GF-D8 (cell line): ENCODE measurements at places on chromosomes 6 and 20.

DNA sequence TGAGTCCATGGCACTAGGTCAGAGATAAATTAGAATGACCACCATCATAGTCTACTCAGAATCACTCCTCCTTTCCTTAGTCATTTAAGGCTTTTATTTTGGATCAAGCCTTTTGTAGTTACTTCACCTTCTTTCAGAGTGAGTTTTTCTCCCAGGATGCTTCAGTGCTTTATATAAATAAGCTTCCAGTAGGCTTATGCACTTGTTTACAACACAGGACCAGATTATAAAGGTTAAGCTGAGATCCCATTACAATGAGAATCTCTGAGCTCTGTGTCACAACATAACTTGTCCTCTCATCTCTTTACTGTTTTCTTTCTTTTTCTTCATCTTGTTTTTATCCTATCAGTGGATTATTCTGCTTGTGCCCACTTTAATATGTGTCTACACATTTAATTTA is 47.9 kb downstream of the CEP57L1 start:
- DNase-seq = no peak

- DNase-seq = no peak
These were observed 136.3 kb downstream of the MRPL14 start for GRCh38 chr6:43990627-43991619.

GRCh38 chr6:97187951-97188350 is 95.1 kb downstream of the MMS22L start:
- no peak for DNase-seq

GRCh38 chr20:19407736-19408135 is 195.3 kb downstream of the SLC24A3 start:
- DNase-seq = no peak

DNA sequence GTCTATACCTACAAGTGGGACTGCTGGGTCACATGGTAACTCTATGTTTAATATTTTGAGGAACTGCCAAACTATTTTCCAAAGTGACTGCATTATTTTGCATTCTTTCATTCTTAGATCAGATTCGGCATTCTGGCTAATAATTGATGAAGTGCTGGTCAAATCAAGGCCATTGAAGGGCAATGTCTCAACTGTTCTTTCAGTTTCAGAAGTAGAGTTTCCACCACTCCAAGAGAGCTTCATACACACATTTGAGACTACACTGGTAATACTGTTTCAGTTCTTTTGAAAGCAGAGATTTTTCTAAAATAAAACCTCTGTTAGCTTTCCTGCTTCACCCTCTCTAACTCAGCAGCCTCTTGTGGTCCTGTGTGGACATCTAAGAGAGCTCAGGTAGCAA is 154.5 kb downstream of the CFAP61 start:
- DNase-seq = no peak

- no peak for DNase-seq
These were observed 104.9 kb downstream of the FYN start for GRCh38 chr6:111768431-111768770.

DNA sequence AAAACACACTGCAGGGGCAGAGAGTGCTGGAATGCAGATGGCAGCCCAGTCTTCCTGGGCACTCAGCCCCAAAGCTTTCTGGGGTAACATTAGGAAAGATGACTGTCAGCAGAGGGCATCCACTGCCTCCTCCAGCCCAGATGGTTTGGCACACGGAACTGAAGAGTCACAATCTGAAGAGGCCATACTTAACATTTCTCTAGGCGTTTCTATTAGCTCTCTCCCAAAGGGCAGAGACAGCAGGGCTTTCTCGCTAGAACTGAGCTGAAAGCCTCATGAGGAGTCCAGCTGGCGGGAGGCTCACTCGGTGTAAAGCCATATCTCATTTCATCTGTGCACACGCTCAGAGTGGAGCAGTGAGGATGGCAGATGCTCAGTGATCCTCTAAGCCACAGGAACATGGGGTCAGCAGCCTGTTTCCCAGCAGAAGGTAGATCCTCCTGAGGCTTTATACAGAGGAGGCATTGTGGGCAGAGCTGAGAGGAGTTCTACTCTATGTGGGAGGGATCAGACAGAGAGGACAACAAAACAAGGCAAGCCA is 28.1 kb downstream of the ALDH8A1 start:
- no peak for DNase-seq

DNA sequence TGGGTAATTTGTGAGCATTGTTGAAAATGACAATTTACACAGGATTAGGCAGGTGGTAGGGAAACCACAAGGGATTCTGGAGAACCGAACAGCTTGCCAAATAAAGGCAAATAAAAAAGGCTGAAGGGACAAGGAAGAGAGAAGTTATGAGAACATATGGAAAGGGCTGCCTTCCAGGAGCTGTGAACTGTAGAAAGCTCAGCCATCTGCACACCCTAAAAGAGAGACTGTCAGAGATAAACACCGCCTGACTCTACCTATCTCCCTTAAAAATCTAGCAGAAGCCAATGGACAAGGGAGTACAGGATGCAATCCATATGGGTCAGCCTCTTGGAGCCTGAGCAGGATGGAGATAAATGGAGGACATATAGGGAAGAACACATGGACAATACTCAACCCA is 12.7 kb upstream of the SLC17A1 start:
- no peak for DNase-seq

DNA sequence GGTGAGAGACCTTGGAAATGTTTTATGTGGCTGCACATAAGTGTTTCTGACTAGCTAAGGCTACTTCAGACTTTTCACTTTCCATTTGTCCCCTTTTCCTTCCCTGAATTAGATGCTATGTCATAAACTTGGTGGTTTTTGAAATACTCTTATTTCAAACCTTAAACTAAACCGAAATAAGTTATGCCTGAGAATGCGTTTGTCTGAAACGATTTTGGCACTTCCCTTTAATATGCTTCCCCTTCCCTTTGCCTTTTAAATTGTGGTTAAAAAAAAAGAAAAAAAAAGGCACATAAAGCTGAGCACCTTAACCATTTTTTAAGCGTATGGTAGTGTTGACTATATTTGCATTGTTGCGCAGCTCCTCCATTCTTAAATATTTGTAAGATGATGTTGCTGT is 14.3 kb downstream of the ZNF451 start:
- DNase-seq = no peak

GRCh38 chr6:170164271-170164900 is 126.5 kb downstream of the DLL1 start:
- DNase-seq = no peak

DNA sequence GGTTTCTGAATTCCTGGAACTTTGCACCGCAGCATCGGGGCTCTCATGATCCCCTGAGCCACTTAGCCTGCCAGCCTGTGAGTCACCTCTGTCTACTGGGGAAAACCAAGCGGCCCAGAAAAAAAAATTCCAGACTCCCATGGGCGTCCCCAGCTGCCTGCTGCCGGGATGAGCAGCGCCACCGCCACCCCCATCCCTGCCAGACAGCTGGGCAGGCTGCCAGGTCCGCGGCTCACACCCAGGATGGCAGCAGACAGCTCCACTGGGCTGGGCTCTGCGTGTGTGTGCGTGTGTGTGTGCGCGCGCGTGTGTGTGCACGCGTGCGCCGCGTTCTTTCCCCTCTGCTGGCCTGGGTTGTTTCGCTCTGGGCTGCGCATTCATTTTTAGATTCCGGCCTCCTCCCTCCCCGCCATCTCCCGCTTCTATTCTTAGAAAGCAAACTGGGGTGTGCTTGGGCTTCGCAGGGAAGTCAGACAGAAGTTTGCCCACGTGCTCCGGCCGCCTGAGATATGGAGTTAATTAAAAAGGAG is 38.9 kb upstream of the PMEPA1 start:
- DNase-seq = peak; percentile 50

DNA sequence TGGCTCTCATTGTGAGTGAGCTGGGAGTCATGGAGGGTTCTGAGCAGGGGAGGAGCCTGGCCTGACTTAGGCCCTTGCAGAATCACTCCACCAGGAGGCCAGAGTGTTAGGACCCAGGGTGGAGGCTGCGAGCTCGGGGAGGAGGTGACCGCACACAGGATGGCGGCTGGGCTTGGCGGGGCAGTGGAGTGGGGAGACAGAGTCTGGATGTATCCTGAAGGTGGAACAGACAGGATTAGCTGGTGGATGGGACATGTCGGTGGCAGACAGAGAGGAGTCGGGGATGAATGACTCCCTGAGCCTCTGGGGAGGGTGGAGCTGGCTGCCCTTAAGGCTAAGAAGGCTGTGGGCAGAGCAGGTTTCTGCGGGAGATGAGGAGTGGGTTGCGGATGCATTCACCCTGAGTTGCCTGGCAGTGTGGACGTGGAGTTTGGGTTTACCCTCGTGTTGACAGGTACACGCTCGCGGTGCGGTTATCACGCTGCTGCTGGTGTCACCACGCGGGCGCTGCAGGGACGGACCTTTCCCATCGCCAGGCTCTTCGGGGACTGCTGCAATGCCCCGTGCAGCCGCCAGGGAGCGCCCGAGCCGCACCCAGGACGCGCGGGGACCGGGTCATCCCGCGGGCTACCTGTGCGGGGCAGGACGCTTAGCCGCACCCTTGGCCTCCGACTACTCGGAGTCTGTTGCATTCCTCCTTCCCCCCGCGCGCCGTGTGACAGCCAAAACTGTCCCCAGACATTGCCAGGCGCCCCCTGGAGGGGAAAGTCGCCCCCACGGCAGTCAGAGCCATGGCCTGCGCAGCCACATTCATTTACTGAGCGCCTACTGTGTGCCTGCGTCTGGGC is 43.0 kb upstream of the PTGIS start:
- DNase-seq = no peak

DNA sequence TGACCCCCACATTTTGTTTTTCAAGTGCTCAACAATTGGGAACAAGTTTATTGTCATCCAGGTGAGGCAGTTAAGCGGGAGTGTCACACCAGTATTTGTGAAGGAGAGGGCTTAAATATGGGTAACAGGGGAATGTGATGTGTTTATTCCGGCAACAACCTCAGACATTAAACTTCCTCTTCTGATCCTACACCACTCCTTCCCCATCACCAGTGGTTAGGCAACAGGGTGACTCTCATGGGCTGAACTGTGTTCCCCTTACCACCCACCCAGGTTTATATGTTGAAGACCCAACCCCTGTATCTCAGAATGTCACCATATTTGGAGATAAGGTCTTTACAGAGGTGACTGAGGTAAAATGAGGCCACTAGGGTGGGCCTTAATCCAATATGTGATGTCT is 52.1 kb upstream of the RNF182 start:
- no peak for DNase-seq
